Kidney glomerular epithelial cell (primary cell): ENCODE measurements at places on chromosomes 7 and 10.

DNA sequence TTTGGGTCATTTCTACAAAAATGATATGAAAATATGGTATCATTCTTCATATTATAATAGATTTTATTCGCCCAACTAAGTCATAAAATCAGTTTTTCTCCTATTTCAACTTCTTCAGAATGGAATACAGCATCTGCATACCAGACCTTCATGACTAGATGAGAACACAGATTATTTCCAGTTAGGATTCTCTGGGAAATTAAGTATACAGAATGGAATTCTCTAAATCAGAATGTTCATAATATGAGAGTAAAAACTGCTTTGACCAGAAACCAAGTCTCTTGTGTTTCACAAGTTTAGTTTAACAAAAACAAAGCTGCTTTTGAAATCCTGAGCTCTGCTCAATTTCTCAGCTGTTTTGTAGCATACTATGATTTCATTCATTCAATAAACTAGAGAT, 160.3 kb upstream of the SEMA3A start:
- DNase-seq: no peak

DNA sequence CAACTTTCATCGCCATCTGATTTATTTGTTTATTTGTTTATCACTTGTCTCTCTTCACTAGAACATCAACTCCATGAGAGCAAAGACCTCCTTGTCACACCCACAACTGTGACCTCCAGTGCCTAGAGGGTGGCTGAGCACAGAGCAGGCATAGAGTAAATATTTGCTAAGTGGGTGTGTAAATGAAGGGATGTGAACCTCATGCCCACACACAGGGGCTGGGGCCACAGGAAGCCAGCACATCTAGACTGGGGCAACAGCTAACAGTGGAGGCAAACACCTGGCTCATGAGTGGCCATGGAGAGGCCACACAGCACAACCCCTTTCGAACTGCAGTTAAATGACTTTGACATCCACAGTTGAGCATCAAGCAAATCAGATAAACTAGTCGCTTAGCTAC, 39.8 kb downstream of the AKR1B1 start:
- DNase-seq: no peak

DNA sequence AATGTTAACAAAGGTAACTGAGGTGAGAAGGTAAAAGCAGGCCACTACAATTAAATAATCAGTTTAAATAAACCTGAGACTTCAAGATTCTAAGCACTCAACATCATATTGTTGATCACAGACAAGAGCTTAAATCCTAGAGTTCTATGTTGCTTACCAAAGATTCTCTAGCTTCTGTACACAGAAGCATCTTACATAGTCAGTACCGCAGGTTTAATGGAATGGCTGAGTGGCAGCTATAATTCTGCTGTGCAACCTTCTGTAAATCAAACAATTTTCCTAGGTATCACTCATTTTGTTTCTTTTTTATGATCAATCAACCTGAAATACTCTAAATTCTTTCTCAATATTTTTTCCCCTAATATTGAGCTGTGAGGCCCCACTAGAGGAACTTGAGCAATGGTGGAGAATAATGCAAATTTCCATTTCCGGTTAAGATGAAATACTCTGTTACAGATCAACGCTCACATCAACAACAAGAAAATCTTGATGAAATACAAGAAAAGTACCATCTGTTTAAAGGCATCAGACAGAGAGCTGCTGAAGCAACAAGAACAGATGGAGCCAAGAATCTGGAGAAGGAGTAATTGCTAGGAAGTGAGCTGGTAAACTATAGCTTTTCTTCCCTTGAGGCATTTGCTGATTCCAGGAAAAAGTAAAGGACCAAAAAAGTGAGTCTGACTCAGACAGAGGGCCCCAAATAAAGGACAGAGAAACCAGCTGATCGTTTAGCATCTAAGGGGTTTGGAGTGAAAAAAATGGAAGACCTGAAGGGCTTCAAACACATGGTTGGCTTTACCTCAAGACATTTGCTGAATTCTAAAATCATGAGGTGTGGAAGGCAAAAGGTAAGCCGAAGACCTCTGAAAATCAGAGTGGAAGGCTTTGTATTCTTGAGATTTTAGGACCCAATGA, 22.6 kb downstream of the PNPLA8 start:
- no peak for DNase-seq

DNA sequence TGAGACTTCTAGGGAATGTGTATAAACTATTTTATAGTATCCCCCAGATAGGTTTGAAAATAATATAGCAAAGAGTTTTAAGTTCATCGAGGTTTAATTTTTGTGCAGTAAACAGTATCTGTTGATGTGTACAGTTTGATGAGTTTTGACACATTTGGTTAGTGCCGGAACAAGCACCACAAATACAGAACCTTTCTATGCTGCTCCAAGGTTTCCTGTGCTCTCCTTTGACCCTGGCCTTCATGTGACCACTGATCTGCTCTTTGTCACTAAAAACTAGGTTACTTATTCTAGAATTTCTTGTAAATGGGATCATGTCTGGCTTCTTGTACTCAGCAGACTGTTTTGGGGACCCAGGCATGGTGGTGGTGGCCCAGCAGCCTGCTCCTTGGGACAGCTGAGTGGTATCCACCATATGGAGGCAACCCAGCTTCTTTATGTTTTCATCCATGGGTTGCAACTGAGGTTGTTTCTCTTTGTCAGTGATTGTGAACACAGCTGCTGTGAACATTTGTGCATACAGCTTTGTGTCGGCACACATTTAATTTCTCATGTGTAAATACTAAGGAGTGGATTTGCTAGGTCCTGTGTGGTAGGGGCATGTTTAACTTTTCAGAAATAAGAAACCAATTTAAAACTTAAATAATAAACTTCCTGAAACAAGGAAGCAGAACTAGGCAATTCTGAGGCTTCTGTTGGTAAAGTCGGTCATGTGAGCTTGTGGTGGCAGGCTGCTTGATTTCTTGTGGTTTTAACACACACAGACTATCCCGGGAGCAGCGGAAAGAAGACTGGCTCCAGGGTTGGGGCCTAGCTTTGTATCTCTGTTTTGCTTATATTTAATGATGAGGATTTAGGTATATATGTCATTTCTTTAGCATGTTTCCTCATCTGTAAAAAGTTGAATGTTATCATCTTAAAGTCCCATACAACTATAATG, 219.4 kb downstream of the ABCA13 start:
- DNase-seq: no peak

GRCh38 chr7:117582219-117582704, 102.4 kb downstream of the CFTR start:
- DNase-seq: peak; percentile 41

- DNase-seq: no peak
Measured at GRCh38 chr7:66668677-66669076, 40.0 kb downstream of the KCTD7 start.

- no peak for DNase-seq
Measured at GRCh38 chr10:79335470-79336235, 11.6 kb upstream of the PPIF start.

DNA sequence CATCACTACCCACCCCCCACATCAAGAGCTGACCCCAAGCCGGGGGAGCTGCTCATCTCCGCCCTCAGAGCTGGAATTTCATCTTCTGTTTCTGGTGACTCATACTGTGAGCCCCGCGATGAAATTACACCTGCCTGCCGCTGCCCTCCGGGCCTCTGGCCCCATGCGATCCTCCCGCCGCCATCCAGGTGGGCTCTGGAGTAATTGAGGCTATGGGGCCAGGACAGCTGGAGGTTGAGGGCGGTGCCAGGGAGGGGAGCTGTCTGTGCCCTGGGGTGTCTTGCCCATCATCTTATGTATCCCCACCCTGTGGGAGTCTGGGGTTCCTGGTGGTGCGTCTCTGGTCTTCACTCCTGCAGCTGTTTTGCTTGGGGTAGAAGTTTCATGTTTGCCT, 9.0 kb downstream of the GTF2IRD1 start:
- DNase-seq: no peak

DNA sequence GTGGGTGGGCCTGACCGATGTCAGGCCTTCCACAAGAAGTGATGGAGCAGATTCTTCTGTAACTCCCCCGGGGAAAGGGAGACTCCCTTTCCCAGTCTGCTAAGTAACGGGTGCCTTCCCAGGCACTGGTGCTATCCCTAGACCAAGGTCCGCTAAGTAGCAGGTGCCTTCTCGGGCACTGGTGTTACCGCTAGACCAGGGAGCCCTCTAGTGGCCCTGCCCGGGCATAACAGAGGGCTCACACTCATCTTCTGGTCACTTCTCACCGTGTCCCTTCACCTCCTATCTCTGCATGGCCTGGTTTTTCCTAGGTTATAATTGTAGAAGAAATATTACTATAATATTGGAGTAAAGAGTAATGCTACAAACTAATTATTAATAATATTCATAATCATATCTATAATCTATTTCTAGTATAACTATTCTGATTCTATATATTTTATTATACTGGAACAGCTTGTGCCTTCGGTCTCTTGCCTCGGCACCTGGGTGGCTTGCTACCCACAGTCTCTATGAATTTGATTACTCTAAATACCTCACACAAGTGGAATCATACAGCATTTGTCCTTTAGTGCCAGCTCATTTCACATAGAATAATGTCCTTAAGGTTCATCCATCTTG, 1378.7 kb downstream of the XPNPEP1 start:
- peak; percentile 61 for DNase-seq

GRCh38 chr10:13871011-13871410, 284.2 kb downstream of the PRPF18 start:
- no peak for DNase-seq

DNA sequence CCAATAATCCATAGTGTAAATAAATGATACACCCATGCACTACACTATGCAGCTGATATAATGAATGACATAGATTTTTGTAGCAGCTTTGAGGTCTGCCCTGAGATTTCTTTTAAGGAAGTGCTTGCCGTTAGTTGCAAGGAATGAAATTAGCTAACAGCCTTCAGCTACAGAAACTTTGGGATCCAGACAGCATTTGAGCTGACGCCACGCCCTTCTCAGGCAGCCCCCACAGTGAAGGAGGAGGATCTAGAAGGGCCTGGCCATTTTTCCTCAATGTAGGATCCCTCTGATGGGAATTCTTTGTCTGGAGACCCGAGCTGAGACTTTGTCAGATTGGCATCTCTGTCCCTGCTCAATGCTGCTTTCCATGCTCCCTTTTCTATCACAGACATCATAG, 6.1 kb upstream of the PDK4 start:
- no peak for DNase-seq

DNA sequence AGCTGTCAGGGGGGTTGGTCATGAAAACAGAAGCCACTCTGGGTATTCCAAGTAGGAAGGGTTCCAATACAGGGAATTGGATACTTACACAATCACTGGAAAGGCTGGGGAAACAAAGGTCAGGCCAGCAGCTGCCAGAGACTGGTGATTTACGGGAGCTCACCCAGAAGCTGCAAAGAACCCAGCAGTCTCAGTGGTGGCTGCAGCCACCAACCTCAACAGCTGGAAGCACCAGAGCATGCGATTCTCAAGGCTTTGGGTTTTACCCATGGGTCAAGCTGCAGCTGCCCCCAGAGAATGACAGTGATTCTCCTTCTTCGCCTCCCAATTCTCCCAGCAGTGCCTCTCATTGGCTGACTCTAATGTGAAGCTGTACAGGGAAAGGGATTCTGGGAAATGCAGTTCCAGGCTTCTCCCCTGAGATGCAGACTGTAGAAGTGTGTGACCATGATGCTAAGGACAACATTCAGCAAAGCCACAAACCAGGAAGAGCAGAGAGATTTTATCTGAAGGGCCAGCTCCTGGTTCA, 107.2 kb upstream of the TCF7L2 start:
- no peak for DNase-seq

GRCh38 chr10:46551701-46552525, 4.5 kb downstream of the GPRIN2 start:
- no peak for DNase-seq

- DNase-seq: no peak
Measured at GRCh38 chr10:132785723-132786475, at the start of gene NKX6-2. TSS of gene NKX6-2 (minus strand) at chr10:132786147. CDS start at chr10:132785948, 199 bp downstream.

- no peak for DNase-seq
Measured at GRCh38 chr7:137545059-137545716, 201.7 kb upstream of the PTN start.

- DNase-seq: peak; percentile 88
Measured at GRCh38 chr7:107948645-107949442, 54.1 kb downstream of the LAMB1 start.

GRCh38 chr10:110910138-110910537, 8.8 kb downstream of the BBIP1 start:
- no peak for DNase-seq

DNA sequence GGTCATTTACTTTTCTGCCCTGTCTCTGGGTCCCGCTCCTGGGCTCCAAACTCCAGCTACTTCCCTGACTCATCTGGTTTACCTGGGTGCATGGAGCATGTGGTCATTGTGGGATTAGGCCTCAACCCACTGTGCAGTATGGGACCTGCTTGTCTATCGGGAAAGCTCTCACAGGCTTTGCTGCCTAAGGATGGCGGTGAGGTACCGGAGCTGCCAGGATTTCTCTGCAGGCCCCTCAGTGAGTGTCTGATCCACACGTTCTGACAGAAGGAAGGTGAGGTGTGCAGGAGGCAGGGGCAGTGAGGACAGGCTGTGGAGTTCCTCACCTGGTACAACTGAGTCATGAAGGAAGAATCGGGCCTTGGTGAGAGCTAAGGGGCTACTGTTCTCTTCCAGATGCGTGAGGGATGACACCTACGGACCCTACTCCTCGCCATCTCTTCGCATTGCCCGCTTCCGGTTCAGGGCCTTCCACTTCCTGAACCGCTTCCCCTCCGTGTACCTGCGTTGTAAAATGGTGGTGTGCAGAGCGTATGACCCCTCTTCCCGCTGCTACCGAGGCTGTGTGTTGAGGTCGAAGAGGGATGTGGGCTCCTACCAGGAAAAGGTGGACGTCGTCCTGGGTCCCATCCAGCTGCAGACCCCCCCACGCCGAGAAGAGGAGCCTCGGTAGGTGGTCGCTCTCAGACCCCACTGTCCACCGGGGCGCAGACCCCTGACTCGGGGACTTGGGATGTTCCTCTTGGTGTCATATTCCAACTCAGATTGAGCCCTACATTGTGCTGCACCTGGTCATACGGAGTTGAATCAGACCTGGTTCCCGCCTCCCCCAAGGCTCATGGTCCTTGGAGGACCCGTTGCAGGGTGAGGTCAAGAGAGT, 56.7 kb downstream of the C10orf120 start:
- no peak for DNase-seq

- no peak for DNase-seq
Measured at GRCh38 chr7:92489634-92490033, 11.9 kb upstream of the ERVW-1 start.
